Daoy (cell line): ENCODE measurements at places on chromosomes 2 and 18. TPM values are rescaled to one million over a fixed set of nuclear protein-coding genes. Genes with fewer than 3 reads are reported as not detected.
A peak's percentile ranks its signal among the peaks of the same experiment; 100 is the strongest.

- DNase-seq = peak; percentile 39
These were observed 48.2 kb upstream of the LGALSL start for GRCh38 chr2:64405581-64406406.

DNA sequence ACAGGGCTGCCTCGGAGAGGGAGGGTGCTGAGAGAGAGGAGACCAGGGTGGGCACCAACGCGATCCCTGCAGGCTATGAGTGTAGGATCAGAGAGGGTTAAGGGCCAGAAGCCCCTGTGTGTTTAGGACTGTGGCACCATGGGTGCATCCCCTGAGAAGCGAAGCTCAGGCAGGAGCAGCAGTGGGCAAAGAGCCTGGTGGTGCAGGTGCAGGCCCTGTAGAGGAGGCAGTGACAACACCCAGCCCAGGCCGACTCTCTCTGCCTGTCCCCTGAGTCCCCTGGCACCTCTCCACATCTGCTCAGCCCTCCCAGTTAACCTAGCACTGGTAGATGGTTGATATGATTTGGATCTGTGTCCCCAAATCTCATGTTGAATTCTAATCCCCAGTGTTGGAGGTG, 139.8 kb downstream of the RNF152 start:
- no peak for DNase-seq

- DNase-seq = peak; percentile 15
These were observed 79.7 kb downstream of the CCBE1 start for GRCh38 chr18:59617468-59617932.

DNA sequence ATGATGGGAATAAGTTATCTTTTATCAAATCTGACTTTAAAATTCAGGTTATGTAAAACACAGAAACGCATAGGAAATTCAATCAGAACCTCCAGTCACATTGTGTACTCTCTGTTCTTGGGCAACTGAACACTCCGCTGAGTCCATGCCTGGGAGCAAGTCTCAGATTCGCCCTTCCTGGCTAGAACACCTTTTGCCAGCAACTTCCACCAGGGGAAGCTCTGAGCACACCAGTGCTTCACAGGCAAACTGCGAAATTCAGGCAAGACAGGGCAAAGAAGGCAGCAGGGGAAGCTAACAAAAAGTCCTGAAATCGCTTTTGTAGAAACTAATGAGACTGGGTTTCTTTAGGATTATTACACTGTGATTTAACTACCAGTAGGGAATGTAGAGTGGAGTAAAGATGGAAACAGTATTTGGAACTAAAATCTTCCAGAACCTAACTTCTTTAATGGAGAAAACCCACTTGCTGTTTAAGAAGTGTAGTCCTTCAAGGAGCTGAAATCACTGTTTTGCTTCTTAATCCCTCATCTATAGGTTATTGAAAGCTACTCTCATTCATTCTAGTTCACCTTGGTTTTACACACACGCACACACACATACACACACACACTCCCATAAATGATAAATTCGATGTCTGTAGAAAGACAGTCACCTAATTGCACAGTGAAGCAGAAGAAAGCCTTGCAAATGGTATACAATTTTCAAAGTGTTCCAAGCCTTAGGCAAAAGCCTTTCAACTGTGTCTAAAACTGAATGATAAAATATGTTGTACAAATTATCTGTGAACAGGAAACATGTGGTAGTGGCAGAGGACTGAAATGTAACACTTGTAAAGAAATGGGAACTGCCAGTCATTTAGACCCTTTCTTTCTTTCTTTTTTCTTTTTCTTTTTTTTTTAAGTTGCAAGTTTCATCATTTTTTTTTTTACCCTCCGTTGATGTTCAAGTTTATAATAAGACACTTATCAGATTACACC, 214.5 kb downstream of the TMEM182 start:
- DNase-seq = peak; percentile 70

DNA sequence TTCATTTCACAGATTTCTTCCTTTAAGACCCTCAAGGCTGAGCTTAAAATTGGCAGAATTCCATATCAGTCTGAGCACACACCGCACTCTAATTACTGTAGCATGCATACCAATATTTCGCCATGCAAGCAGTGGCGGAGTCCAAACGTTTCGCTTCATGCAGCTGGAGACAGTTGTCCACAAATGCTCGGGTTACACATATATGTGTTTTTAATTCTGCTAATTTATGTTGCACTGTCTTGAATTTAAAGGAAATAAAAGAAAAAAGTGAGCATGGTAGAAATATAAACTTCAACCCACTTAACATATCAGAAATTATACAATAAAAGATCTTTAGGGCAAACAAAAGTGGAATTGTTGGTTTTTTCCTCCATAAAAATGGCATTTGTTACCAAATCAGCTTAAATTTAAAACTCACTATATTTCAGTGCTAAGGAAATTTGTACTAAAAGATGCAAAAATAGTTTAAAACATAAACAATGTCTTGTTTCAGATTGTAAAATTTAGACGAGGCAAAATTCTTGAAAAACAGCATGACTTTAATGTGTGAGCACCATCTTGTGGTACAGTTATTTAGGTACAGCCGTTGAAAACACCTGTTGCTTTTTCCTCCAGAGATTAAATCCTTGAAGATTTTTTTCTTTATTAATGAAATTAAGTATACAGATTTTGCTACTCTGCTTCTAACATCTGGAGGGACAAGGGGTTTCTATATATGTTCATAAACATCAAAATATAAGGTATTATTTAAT, 24.1 kb upstream of the KANSL1L start:
- peak; percentile 14 for DNase-seq

DNA sequence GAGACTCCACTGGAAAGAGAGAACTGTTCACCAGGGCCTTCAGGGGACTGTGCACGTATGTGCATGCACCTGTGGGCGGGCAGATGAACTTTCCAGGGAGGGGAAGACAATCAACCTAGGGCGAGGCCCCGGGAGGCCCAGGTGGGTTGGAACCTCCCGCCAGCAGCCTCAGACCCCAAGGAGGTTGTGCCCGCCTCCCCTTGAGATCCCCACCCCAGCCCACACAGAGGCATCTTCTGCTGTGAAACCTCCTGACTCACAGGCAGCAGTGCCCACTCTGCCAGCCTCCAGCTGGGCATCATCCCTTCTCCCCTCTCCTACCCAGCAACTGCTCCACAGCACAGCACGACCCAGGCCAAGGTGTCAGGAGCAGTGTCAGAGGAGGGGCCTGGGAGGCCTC, 54.4 kb downstream of the FAM178B start:
- DNase-seq = no peak

- no peak for DNase-seq
These were observed 30.0 kb downstream of the GALNT1 start for GRCh38 chr18:35611518-35611917.

- DNase-seq = no peak
These were observed 177.5 kb downstream of the INO80D start for GRCh38 chr2:205908212-205909183.

CCDC141 gene
- not detected in 2 replicates for total RNA-seq

GBX2 gene
- 3.7 and 8.0 TPM in 2 replicates for total RNA-seq

CCDC121 gene
- total RNA-seq = 0.74 and 1.5 TPM in 2 replicates
